Dermis lymphatic vessel endothelial cell (primary cell): ENCODE measurements at places on chromosomes 16 and 17. TPM values are rescaled to one million over a fixed set of nuclear protein-coding genes. Genes with fewer than 3 reads are reported as not detected.

Gene KRTAP3-2
- total RNA-seq: not detected in 2 replicates

Gene KIAA0513
- 25.7 and 49.2 TPM in 2 replicates for total RNA-seq

Gene CLEC18A
- total RNA-seq: 0.09 and 0.11 TPM in 2 replicates

Gene PARD6A
- 1.5 and 2.8 TPM in 2 replicates for total RNA-seq

Gene KRT25
- not detected in 2 replicates for total RNA-seq

Gene FAHD1
- 54.5 and 67.1 TPM in 2 replicates for total RNA-seq

Gene TEKT5
- total RNA-seq: 0.26 TPM in 1 of 2 replicates, not detected in the other

Gene CDRT15
- not detected in 2 replicates for total RNA-seq

Gene PDILT
- not detected in 2 replicates for total RNA-seq

Gene KIF18B
- 0.33 and 0.34 TPM in 2 replicates for total RNA-seq

Gene GNGT2
- total RNA-seq: 1.6 and 2.2 TPM in 2 replicates

Gene TSNAXIP1
- 0.26 and 0.76 TPM in 2 replicates for total RNA-seq

Gene GRB7
- total RNA-seq: under 0.01 and 0.09 TPM in 2 replicates

Gene SLC26A11
- total RNA-seq: 7.8 and 9.6 TPM in 2 replicates

Gene HBM
- total RNA-seq: not detected in 2 replicates

Gene CMTM2
- total RNA-seq: not detected in 2 replicates
